ENCODE measurements at places on chromosomes 12 and 14.

DNA sequence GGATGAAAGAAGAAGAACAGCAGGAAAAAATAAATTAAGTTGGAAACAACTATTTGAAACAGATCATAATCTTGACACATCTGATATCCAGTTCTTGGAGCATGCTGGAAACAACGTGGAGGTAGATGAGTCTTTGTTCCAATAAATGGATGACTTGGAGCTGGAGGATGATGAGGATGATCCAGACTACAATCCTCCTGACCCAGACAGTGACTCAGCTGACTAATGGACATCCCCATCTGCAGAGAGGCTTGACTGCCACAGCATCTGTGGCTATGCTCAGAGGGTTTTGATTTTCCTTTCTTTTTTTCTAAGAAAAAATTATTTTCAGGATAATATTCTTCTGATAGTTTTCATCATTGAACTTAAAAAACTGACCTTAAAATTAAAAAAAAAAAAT lies 6.2 kb upstream of the ZDHHC17 start:
- no peak for DNase-seq

GRCh38 chr14:21987937-21988336 lies 314.3 kb upstream of the OR4E1 start:
- DNase-seq, result no peak

DNA sequence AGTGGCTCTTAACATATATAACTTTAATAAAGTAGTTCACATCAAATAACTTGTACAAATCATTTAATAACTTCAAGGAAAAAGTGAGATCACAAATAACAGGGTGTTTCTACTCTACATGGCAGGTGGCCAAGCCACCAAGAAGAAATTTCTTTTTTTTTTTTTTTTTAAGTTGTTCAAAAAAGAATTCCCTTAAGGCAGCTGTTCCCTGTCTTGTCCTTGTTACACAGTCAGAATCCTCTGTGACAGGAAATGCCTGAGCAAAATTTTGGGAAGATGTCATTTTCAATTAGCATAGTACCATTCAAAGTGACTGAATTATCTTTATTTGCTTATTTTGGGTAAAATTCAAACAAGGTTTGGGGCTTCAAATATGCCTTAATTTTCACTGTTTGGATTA lies 79.4 kb downstream of the LIN7A start:
- no peak for DNase-seq

DNA sequence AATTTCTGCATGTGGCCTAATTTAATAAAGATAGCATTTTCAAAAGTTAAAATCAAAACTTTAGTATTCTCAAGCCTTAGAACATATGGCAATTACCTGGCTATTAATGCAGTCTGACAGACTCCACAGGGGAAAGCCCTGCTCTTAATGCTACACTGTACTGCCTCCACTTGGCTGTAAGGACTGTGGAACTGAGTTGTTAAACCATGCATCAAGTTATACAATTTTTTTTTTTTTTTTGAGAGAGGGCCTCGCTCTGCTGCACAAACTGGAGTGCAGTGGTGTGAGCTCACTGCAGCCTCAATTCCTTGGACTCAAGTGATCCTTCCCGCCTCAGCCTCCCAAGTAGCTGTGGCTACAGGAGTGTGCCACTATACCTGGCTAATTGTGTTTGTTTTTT lies 19.0 kb upstream of the NDUFA12 start:
- DNase-seq, result no peak

GRCh38 chr14:71231521-71232393 lies 324.5 kb downstream of the PCNX1 start:
- no peak for DNase-seq

GRCh38 chr12:121577443-121578180 lies 3.2 kb downstream of the KDM2B start:
- DNase-seq, result no peak

DNA sequence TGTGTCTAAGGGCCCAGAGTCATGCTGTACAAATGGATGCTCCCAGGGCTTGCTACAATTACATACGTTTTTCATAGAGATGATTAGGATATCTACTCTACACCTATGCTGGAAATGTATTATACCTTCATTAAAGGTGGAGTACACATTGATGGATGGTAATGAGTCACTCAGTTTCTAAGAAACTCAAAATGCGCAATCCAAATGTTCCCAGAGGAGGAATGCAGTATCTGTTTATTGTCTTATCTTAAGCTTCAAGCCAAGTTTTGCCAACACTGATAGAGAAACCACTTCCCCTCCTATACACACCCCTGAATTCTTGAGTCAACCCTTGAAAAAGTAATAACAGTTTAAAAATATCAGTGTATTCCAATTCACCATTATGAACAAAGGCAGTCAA lies 266.6 kb upstream of the FAR2 start:
- no peak for DNase-seq

- no peak for DNase-seq
Measured at GRCh38 chr14:30553311-30553989, 5.5 kb upstream of the G2E3 start.

DNA sequence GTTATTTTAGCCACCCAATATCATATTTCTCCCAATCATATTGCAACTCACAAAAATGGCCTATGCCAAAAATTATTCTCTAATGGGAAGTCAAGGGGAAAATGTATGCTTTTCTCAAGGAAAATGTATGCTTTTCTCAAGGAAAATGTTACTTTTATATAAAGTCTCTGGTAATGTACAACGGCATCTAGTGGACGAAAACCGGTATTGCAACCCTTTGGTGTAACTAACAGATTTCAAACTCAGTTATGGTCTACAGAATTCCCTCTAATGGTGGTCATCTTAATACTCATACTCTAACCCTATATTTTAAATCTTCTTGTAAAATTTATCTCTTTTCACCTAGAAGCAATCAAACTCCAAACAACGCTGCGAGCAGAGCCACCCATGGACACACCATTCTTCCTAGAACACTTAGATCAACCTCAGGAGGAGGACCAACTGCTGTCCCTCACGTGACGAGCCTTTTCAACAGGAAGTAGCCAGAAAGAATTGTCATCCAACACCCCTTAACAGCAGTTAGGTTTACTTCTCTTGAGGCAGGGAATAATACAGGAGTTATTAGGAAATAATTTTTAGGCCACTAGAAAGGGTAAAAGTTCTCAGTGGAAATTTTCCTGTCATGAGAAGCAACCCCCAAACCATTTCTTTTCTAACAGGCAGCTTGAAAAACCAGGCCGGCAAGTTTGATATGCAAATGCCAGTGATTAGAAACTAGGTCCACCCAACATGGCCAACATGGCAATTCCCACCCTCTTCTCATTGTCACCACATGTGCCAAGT lies 20.1 kb downstream of the APOBEC1 start:
- DNase-seq, result no peak

GRCh38 chr12:131830335-131830913 lies 2.2 kb downstream of the MMP17 start:
- DNase-seq, result no peak

DNA sequence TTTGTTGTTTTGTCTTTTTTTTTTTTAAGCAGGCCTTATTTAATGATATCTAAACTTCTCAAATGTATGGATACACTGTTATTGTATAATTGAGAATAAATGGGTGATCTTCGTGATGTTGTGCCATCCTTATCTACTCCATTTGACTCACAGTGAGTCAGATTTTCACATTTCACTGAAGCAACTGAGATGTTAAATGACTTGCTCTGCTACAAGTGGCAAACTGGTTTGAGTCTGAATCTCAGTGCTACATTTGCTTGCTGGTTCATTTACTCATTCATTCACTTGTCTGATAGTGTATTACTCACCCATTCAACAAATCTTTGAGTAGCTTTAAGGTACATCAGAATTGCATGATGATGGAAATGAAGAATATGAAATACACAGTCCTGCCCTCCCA lies 2.6 kb downstream of the KIAA0586 start:
- no peak for DNase-seq

DNA sequence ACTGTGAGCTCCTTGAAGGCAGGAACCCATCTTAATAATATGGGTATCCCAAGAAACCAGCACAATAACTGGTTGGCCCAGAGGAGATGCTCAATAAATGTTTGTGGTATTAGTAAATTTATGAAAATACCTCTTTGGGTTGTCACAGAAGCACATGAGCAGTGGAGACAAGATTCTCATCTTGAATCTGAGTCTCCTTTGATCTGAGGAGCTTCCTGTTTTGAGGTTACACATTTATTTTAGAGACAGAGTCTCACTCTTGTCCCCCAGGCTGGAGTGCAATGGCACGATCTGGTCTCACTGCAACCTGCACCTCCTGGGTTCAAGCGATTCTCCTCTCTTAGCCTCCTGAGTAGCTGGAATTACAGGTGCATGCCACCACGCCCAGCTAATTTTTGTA lies 247.4 kb downstream of the NRXN3 start:
- no peak for DNase-seq

GRCh38 chr12:93352321-93352720 lies 25.4 kb upstream of the NUDT4 start:
- no peak for DNase-seq

GRCh38 chr12:22527999-22528398 lies 16.3 kb downstream of the C2CD5 start:
- DNase-seq, result no peak

DNA sequence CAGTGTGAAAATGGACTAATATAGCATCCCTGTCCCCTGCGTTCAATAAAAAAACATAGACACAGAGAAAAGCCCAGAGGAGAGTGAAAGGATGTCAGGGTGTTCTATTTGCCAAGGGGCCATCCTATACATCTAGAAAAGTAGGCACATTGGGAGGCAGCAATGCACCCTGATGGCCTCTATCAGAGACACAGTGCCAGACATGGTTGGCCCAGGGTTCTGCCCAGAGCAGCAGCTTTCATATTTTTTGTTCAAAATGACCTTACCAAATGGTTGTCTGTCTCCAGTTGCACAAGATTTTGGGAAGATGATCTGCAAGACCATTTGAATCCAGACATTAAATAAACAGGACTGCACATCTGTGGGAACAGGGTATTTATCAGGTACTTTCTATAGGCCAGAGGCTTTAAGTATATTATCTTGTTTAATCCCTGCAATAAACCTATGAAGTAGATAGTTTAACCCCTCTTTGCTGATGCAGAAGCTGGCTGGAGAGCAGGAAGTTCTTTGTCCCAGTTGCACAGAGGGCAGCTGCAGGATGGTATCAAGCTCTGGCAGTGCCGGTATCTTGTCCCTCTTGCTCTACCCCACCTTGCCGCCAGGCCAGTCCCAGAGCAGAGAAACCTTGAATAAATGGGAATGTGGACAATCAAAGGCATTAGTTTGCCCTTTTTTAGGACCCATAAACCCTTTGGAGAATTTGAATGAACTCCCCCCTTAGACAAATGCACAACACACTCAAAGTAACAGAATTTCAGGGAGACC lies 171.8 kb upstream of the PWP1 start:
- no peak for DNase-seq

DNA sequence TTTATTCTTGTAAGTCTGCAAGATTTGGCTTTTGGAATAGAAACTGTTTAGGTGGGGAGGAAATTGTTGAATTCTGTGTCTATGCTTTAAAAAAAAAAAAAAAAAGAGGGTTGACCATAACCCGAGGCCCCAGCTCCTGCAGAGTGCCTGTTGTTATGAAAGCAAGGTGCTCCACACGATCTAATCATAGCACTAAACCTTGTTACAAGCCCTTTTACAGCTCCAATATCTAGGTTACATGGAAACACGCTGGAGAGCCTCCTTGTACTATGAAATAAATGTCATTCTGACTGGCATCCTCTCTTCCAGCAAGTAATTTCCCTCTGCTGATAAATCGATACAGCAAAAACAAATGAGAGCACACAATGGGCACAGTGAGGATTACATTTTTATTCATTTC lies 303.1 kb upstream of the SOX5 start:
- no peak for DNase-seq

DNA sequence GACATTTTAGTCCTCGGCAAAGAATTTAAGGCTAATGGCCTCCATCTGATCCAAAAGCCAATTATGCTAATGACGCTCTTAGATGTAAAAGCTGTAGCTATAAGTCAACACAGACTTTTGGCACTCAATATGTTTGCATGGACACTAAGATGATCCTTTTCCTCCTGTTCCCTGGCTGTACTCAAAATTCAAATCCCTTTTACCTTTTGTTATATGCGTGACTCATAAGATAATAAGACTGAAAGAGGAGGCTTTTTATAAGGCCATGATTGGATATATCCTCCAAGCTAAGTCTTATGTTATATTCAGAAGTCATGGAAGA lies 89.8 kb downstream of the PDZRN4 start:
- no peak for DNase-seq

DNA sequence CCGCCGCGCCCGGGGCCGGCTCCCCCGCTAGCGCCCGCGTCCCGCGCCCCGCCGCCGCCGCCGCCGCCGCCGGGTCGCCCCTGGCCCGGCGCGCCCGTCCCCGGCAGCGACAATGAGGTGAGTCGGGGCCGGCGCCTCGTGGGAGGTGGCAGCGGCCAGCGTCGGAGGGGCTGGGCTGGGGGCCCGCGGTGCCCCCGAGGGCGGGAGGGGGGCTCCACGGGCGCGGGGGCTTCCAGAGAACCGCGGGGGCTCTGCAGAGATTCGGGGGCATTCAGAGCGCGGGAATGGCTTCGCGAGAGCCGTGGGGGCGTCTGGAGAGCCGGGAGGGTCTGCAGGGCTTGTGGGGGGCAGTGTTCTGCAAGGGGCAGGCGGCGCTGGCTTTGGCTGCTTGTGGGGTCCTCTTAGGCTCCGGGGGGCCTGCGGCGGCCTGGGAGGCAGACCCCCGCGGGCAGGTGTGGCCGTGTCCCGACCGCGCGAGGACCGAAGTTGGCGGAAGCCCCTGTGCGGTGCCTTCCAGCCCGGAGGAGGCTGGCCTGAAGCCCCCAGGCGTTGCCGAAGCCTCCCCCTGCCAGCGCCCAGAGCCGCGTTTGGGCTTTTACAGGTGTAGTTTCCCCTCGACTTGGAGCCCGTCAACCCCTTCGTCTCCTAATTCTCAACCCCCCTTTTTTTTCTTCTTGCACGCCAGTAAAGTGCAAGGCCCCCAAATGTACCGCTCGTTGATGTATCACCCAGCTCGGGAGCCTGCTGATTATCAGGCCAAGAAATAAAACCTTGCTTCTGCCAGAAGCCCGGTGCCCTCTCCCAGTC lies 93.1 kb upstream of the EVL start:
- peak; percentile 2 for DNase-seq

DNA sequence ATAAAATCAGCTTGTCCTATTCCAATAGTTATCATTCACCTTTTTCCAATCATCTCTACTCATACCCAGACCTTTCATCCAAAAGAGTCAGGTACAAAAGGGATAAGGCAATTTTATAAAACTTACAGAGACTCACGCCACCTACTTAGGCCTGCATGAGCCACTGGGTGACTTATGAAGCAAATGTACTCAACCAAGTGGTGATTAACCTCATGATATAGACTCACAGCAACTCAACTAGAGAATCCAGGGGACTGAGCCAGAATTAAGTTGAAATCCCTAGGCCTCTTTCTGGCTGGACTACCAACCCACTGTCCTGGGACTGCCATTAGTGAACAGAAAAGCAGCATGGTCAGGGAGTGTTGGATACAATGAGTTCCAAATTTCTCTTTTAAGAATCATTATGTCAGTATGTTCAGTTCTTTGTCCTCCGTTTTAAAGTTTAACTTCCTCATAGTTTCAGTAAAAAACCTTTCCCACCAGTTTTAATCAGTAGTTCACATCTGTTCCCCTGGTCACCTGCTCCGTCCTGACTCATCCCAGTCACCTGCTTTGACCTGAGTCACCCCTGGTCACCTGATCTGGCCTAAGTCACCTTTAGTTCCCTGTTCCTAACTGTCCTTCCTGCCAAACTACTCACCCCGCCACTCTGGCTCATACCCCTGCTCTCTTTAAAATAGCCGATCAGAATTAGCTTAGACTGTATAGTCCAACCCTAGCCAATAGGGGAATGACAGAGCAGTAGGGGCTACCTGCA lies 36.8 kb downstream of the SPTSSA start:
- no peak for DNase-seq

GRCh38 chr12:108455706-108456105 lies 59.4 kb upstream of the FICD start:
- DNase-seq, result no peak
